Astrocyte of the cerebellum (primary cell): ENCODE measurements at places on chromosomes 3 and 15.

DNA sequence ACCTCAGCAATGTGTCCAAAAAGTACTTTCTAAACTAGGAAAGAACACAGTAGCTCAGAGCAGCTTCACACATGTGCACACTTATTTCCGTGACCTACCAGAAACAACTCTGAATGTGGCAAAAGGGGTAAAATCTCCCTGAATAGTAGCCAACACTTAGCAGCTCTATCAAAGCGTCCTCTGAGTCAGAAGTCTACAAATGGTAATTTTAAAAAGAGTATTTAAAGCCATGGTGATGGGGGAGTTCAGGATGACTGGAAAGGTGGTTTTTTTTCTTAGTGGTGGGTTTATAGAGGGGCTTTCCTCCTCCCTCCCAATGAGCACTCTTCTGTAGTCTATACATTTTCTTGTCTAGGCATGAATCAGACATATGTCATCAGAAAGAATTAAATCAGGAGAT is 223.8 kb upstream of the PRICKLE2 start:
- DNase-seq, result no peak

DNA sequence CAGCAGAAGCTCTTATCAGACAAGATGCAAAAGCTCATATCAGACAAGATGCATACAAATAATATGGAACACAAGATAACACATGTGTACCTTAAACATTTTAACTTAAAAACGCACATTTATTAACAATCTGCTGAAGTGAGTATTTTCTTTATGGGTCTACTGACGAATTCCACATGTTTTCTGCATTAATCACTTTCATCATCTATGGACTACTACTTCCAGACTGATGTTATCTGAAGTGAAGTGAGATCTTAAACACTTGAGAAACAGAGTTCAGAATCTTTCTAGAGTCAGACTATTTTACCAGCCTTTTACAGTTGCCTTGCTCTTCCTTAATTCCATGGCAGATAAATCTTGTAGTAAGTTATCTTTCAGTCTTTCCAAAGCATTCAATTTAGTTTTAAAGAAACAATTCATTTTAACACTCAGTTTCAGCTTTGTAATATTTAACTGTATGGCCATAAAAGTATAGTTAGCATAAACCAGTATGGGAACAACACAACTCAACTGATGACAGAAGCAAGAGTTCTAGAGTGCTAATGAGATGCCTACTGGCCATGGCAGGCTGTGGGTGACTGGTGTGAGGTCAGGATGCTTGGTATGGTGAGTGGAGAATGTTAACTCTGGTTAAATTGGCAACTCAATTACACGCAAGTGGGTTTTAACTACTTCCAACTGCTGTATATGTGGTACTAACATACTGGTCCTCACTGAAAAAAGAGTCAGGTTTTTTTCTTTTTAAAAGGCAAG is 9.8 kb downstream of the CMTM6 start:
- no peak for DNase-seq

DNA sequence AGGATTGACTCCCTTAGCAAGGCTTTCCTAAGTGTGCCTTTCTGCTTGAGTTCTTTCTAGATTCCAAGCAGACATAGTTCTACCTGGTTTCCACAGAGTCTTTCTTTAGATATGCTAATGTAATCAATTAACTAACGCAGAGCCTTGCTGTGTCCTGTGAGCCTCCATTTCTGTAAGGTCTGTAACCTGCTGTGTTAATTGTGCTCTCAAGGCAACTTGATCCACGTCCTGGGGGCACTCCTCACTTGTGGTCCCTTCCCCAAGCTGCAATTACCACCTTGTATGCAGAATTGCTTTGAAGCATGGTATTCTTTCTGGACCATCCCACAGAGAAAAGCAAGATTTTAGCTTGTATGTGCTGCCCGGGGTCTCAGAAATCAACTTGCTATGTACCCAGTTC is 29.5 kb upstream of the THSD4 start:
- DNase-seq, result no peak

GRCh38 chr15:82051664-82052063 is 5.8 kb upstream of the MEX3B start:
- DNase-seq, result no peak

DNA sequence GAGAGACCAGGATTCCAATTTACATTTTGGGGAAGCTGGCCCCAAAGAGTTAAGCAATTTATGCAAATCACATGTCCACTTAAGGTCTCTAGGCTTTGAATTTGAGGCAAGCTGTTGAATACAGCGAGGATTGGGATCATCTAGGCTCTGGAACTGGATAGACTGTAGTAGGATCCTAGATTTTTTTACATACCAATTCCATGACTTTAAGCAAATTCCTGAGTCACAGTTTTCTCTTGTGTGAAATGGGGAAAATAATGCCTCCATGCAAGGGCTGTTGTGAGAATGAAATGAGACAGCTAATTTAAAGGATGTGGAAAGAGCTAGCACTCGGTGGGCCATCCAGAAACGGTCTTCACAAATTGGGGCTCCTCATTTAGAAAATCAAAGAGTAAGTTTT is 103.4 kb downstream of the MINAR1 start:
- DNase-seq, result no peak

- no peak for DNase-seq
Observed at GRCh38 chr3:123064914-123065313, 1.9 kb upstream of the PDIA5 start.
